ENCODE measurements at places on chromosomes 13 and 19.

- DNase-seq, result no peak
These were observed 16.1 kb downstream of the ZNF536 start for GRCh38 chr19:30388327-30388726.

GRCh38 chr19:56765137-56765536 is 75.4 kb downstream of the PEG3 start:
- DNase-seq, result peak; percentile 75

- DNase-seq, result no peak
These were observed at the start of gene NUMBL for GRCh38 chr19:40690050-40690692. TSS of gene NUMBL (minus strand) at chr19:40690651. CDS start at chr19:40690483, 168 bp downstream.

- no peak for DNase-seq
These were observed 2.5 kb downstream of the AKT1S1 start for GRCh38 chr19:49874503-49875157.

DNA sequence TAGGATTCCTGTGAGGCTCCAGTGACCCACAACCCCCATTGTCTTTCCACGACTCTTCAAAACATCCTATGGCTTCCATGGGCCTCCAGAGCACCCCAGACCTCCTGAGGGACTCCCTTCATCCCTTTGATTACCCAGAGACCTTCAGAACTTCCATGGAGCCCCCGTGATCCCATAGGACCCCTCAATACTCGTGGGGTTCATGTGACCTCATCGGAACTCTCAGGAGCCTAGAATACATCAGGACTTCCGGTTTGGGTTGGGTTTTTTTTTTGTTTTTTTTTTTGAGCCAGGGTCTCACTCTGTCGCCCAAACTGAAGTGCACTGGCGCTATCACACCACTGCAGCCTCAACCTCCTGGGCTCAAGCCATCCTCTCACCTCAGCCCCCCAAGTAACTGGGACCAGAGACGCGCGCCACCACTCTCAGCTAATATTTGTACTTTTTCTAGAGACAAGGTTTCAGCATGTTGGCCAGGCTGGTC is 774 bp downstream of the ALDH16A1 start:
- no peak for DNase-seq

- DNase-seq, result no peak
These were observed 37.3 kb downstream of the ENOX1 start for GRCh38 chr13:43749503-43749902.

GRCh38 chr13:40563350-40564125 is 102.9 kb downstream of the FOXO1 start:
- DNase-seq, result no peak

- DNase-seq, result peak; percentile 47
These were observed 27.9 kb downstream of the C13orf46 start for GRCh38 chr13:113945857-113946408.

DNA sequence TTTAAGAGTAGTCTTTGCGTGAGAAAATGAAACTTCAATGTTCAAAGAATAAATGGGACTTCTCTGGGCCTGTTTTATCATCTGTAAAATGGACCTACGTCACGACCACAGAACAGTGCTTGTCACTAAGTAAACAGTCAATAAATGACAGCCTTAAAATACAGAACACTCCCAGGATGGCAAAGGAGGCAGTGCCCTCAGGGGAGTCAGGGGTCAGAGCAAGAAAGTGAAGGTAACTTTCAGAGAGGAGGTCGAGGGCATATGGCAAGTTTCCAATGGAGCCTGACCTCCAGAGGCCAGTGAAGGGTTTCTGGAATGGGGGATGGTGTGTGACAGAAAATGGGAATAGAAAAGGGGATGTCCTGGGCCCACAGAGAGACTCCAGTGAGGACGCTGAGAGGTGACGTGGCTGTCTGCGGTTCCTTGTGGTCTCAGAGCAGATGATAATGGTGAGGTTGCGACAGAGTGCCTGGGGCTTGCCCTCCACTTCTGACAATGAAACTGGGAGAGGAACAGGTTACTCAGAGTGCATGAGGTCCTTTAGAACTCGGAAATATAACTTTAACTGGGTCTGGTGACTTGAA is 91.8 kb downstream of the UBL3 start:
- no peak for DNase-seq

DNA sequence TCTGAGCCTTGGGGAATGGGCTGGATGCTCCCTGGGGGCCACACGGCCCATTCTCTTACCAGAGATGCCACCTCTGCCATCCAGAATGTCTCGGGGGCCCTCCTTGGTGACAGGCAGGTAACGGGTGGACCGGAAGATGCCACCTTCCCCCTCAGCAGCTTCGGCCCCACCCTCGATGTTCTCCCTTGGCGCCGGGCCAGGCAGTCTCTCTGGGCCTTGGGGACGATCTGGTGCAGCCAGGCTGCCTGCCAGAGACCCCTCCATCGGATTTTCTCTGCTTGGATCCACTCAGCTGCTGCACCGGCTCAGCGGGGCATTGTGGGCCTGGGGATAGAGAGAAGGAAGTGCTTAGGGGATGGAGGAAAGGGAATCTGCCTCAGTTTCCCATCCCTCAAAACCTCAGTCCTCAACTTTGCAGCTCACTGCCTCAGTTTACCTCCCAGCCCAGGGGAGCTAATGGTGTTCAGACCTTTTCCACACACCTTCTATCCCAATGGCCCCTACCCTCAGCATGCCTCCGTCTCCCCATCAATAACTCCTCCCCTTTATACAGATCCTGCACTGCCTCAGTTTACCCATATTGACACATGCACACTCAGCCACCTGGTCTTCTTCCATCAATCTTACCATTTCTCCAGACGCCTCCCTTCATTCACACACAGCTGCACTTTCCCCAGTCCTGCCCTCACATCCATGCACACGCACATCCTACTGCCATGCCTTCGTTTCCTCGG is 1.5 kb downstream of the WIZ start:
- no peak for DNase-seq

DNA sequence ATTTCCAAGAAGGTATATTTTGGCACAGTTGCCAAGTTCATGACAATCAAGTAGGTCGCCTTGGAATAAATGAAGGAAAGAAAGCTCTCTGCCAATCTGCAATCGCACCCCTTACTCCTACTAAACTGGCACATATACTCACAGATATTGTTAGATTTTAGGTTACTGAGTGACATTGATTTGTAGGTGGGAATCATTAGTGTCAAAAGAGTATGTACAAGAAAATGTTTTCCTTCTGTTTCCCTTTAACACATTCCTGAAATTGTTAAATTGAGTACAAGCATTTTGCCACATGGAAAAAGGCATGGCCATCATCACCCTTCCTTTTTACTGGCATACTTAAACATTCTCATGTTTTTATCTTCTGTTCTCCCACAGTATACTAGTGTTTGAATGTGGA is 2868.3 kb upstream of the PCDH20 start:
- no peak for DNase-seq

GRCh38 chr13:42239644-42240043 is 32.3 kb upstream of the AKAP11 start:
- DNase-seq, result no peak

GRCh38 chr19:51259348-51260245 is 8.7 kb downstream of the SIGLECL1 start:
- DNase-seq, result no peak

DNA sequence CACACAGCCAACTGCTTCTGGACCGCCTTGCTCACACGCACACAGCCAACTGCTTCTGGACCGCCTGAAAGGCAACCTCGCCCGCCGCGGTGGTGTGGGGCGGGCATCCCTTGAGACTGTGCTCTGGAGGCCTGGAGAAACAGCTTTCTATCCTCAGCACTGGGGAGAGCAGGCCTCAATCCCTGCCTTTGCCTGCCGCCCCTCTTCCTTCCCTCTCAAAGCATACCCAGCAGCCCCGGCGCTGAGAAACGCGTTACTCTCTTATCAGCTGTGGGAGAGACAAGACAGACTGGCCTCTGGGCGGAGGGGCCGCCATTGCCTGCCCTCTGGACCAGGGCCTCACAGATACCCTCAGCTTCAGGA is 2.9 kb downstream of the LIPE start:
- peak; percentile 79 for DNase-seq

GRCh38 chr13:98370806-98371515 is 193.9 kb upstream of the RNF113B start:
- no peak for DNase-seq

DNA sequence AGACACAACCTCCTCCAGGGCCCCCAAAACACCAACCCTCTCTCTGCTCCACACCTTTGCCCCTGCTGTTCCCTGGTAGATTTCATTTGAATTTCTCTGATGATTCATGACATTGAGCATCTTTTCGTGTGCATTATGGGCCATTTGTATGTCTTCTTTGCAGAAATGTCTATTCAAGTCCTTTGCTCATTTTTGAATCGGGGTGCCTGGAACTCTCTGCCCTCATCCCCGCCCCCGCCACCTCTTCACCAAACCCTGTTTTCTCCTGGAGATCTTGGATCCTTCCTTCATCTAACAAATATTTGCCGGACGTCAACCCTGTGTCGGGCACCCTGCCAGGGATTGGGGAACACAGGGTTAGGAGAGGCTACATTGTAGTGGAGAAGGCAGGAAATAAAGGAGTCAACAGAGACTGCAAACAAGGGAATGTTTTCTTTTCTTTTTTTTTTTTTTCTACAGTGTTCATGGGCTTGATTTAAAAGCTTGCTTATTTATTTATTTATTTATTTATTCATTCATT is 25.5 kb upstream of the SLC1A5 start:
- peak; percentile 74 for DNase-seq

DNA sequence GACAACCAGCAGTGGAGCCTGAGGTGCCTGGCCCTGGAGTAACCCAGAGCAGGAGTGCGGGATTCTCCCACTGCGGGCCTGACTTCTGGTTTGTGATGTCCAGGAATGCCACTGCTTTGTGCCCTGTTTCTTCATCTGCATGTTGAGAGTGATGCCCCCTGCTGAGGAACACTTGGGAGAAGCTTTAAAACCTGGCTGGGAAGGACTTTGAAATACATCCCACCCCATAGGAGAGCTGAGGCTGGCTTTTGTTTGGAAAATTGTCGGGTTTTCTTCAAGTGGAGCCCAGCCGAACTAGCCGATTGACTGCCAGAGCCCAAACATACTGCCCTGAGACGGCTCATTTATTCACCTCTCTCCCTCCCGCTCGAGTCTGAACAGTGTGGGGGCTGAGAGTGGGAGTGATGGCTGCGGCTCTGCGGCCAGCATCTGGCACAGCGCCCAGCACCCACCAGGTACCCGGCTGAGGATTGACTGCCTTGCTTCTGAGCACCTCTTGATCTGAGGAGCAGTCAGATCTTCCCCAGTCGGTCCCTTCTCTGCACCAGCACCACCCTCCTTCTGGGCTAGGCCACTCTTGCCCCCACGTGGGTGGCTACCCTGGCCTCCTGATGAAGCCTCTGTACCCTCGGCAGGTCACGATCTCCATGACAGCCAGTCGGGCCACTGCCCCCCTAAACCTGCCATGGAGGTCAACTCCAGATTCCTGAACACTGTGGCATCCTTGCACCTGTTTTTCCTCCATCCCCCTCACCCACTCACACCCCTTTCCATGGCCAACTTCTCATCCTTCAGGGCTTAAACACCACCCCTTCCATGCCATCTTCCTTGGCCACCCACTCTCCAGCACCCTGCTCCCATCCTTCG is 148.9 kb downstream of the SIPA1L3 start:
- no peak for DNase-seq

DNA sequence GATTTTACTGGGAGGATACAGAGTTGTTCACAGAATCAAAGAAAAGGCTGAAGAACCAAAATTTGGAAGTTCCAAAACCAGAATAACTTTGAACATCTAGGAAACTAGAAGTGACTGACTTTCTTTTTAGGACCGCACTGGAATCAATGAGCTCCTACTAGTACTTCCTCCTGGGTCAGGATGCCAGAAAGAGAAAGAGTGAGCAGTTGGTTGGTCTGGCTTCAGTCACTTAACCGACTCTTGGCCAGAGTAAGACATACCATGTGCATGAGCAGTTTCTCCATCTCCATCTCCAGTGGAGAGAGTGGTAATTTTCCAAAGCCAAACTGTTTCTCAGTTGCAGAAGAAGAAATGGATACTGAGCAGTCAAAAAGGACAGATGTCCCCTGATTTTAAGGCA is 27.1 kb upstream of the MTUS2 start:
- DNase-seq, result no peak

DNA sequence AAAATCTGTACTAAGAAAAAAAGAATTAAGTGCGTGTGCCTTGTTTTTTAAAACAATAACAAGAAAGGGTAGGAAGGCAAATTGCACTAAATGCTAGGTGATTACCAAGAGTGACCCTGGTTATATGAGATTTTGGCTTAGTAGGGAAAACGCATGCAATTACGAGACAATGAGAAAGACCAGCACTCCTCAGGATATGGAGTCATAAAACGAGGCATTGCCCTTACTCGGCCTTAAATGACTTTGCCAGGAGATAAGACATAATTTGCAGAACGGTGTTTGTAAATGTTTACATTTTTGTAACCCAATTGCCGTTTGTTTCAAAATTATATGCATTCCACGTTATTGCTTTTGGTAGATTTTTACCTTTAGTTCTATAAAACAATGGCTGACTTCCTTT is 179.8 kb downstream of the RBM26 start:
- no peak for DNase-seq

DNA sequence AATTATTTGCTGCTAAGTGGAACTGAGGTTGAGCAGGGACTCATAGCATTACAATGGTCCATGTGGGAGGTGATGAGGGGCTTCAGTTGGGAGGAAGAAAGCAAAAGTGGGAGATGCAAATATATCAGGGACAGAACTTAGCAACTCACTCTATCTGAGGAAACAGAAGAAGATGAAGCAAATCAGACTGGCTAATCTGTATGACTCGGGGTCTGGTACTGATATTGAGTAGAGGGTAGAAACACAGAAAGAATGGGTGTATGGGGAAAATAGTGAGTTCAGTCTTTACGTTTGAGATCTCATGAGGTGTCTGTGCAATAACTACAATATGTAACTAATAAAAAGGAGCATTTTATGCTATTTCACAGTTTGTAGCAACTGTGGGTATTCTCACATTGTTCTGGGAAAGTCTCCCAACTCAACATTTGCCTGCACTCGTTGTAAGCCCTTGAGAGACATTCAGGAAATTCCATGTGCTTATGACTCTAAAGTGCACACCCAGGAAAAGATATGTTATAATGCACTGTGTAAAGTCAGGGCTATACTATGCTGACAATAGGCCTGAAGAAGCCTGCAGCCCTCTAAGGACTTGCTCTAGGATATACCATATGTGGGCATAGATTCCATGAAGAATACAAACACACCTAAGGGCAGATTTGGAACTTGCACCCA is 183.5 kb downstream of the SPRY2 start:
- no peak for DNase-seq

DNA sequence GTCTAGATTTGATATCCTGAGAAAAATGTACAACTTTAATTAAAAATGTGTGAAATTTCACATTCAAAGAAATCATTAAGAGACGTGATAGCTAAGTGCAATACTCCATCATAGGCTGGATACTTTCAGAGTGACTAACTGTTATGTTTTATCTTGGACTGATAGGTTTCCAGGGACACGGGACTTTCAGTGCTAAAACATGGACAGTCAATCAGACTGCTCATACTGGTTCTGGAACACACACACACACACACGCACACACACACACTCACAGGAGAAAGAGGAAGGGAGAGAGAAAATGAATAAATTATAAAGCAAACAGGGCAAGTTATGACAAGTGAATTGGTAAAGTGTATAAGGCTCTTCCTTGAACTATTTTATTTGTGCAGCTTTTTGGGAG is 955.9 kb downstream of the SLITRK5 start:
- DNase-seq, result no peak

All from spleen (tissue), 13 donors.